Inflammatory macrophage treated with lipopolysaccharide for 1 hour (primary cell): ENCODE measurements at places on chromosomes 7 and 10.
A peak's percentile ranks its signal among the peaks of the same experiment; 100 is the strongest.

DNA sequence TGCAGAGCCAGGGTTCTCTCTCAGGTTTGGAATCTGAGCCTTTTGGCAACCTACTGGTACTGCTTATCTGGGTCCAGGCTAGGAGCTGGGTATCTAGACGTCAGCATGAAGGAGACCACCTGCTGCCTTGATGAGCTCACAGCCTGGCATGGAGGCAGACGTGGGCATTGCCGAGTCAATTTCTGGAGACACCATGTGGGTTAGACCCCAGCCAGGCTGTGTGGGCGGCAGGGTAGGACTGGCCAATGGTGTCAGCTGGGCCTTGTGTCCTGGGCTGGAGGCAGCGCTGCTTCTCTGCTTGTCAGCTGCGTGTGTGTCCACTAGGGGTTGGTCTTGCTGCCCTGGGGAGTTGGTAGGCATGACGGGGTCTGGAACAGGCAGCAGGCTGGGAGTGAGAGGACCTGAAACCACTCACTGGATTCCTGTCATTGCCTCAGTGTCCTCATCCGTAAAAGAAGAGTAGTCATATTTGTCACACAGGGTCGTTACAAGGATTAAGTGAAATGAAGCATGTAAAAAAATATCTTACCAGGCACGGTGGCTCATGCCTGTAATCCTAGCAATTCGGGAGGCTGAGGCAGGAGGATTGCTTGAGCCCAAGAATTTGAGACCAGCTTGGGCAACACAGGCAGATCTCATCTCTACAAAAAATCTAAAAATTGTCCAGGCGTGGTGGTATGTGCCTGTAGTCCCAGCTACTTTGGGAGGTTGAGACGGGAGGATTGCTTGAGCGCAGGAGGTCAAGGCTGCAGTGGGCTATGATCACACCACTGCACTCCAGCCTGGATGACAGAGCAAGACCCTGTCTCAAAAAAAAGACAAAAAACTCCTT lies 31.7 kb upstream of the ANKRD2 start:
- DNase-seq = peak; percentile 10

- DNase-seq = no peak
Observed at GRCh38 chr10:131181456-131181855, 130.1 kb downstream of the TCERG1L start.

GRCh38 chr10:60434418-60435046 lies 44.9 kb upstream of the ANK3 start:
- peak; percentile 17 for DNase-seq

GRCh38 chr10:1432161-1432560 lies 305.2 kb downstream of the ADARB2 start:
- no peak for DNase-seq

DNA sequence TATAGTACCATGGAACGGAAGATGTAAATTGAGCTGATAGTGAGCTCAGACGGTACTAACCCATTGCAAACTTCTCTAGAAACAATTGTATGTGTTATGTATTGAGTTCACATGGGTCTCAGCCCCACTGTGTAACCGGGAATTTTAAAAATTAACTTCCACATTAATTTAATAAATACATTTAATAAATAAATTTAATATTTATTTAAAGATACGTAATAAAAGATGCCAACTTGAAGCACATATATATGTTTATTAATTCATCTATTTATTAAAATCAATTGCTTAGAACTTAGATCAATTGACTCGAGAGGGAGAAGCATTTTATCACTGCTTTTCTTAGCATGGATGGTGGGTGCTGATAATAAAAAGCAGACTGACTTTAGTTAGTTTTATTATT lies 170.1 kb upstream of the NPVF start:
- DNase-seq = no peak

- DNase-seq = no peak
Observed at GRCh38 chr10:93126483-93127052, 52.9 kb downstream of the CYP26A1 start.

- peak; percentile 13 for DNase-seq
Observed at GRCh38 chr10:67697724-67698131, 1.7 kb upstream of the CTNNA3 start.

DNA sequence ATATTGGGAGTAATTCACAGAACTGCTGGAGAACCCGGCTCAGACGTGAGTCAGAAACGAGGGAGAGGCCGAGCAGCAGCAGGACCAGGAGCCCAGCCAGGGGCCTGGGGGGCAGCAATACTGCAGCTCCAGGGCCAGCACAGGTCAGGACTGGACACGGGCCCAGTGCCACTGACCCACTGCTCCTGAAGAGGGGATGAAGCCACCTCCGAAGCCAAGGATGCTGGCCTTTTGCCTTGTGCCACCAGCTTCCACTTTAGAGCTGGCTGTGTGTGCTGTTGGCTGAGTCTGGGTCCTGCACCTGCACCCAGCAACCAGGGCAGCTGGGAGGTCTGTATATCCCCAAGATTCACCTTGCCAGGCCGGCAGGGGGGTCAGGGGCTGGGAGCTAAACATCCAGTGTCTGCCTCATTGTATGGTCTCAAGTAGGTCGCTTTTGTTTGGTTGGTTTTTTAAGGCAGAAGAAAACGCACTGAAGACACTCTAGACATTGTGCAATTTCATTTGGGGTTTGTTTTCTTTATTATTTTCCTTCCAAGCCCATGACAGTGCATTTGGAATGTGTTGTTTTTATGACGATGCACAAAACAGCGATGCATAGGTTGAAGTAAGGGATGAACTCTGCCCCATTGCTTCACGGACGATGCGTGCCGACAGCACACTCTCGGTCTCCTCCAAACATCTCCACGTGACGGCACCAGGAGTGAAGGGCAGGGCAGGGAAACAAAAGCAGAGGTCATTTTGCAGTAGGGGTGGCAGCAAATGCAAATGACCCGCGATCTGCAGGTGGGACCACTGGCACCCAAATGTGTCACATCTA lies 27.7 kb upstream of the INSIG1 start:
- no peak for DNase-seq

- no peak for DNase-seq
Observed at GRCh38 chr10:2475711-2476217, 591.6 kb upstream of the PFKP start.

DNA sequence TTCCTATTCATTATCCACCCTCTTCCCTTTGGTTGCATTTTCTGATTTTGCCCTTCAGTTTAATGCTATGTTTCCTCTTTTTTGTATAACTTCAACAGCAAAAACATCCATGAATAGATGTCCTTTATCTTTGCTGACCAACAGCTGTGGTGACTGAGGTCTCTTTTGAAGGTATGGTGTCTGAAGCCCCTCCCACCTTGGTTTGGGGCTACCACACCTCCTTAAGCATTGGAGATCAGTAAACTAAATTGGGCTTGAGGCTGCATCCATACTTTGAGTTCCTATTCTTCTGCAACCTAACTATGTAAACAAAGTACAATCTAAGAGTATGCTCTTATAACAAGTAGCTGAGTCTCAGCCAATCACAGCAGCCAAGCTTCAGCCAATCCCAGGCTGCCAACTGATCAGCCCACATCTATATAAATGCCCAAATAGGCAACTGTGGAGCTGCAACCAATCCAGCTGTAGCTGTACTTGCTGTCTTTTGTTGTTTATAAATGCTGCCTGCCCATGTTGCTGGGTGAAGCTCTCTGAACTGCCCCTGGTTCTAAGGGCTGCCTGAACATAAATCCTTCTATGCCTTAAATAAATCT lies 69.4 kb upstream of the PDLIM1 start:
- DNase-seq = no peak

DNA sequence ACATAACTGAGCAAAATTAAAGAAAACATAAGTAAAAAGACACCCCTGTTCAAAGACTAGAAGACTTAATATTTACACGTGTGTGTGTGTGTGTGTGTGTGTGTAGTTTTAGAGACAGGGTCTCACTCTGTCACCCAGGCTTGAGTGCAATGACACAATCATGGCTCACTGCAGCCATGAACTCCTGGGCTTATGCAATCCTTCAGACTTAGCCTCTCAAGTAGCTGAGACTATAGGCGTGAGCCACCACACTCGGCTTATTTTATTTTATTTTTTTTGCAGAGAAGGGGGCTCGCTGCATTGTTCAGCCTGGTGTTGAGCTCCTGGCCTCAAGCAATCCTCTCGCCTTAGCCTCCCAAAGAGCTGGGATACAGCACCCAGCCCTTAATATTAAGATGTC lies 90.3 kb downstream of the JMJD1C start:
- no peak for DNase-seq

GRCh38 chr7:129037585-129037984 lies 17.3 kb downstream of the TNPO3 start:
- no peak for DNase-seq

- DNase-seq = no peak
Observed at GRCh38 chr10:102868911-102869257, 386 bp upstream of the AS3MT start.

GRCh38 chr7:44184873-44185446 lies 4.3 kb downstream of the GCK start:
- no peak for DNase-seq
